Activated naive CD8-positive, alpha-beta T cell treated with anti-CD3 and anti-CD28 coated beads for 36 hours (primary cell): ENCODE measurements at places on chromosomes 5 and 9. TPM values are rescaled to one million over a fixed set of nuclear protein-coding genes. Genes with fewer than 3 reads are reported as not detected.

DNA sequence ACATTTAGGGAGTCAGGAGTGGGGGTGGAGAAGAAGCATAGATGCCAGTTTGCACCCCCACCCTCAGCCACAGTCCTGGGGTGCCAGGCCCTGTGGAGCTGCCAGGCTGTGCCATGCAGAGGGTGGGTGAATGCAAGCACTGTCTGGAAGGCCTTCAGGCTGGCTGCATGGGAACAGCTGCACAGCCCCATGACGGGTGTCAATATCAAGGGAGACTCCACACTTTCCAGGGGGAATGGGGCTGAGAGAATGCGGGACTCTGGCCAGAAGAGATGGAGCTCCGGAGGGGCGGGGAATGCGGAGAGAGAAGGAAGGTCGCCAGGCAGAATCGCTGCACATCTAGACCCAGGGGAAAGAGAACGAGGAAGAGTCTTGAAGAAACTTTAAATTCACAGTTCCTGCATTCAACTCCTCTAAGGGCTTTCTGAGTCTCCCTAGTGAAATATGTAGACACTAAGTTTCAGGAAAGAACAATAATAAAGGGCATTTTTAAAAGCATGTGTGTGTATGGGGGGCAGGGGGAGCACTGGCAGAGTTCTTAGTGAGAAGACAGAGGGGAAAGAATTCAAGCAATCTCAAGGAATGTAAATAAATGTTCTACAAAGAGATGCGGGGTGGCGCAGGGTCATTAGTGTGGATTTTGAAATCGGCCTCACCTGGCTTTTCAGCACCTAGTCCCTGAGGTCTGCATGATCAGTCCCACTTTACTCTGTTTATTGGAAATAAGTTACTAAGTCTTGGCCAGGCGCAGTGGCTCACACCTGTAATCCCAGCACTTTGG lies 59.1 kb downstream of the BOD1 start:
- DNase-seq, result no peak
- H3K4me3 ChIP-seq, result no peak overlapping the region
- no peaks in the 10 kb centered on the region for H3K4me1 ChIP-seq
- H3K27me3 ChIP-seq, result peaks cover 19% of the 10 kb centered on the region

DNA sequence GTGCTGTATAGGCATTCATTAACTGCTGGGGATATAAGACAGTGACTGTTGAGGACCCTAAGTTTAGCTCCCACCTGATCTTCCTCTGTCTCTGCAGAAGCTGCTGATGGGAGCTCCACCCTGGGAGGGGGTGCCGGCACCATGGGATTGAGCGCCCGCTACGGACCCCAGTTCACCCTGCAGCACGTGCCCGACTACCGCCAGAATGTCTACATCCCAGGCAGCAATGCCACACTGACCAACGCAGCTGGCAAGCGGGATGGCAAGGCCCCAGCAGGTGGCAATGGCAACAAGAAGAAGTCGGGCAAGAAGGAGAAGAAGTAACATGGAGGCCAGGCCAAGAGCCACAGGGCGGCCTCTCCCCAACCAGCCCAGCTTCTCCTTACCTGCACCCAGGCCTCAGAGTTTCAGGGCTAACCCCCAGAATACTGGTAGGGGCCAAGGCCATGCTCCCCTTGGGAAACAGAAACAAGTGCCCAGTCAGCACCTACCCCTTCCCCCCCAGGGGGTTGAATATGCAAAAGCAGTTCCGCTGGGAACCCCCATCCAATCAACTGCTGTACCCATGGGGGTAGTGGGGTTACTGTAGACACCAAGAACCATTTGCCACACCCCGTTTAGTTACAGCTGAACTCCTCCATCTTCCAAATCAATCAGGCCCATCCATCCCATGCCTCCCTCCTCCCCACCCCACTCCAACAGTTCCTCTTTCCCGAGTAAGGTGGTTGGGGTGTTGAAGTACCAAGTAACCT lies 22.1 kb downstream of the PCDHGC5 start:
- peaks cover 36% of the 10 kb centered on the region for H3K4me1 ChIP-seq
- no peaks in the 10 kb centered on the region for H3K27me3 ChIP-seq
- no peak for DNase-seq
- no peak overlapping the region for H3K4me3 ChIP-seq
- peaks cover 18% of the 10 kb centered on the region for H3K36me3 ChIP-seq

- H3K27me3 ChIP-seq, result no peaks in the 10 kb centered on the region
- H3K4me1 ChIP-seq, result no peaks in the 10 kb centered on the region
- H3K27ac ChIP-seq, result no peak overlapping the region
- no peak for DNase-seq
- no peak overlapping the region for H3K4me3 ChIP-seq
Observed at GRCh38 chr5:127839496-127840197, 136.5 kb downstream of the CCDC192 start.

DNA sequence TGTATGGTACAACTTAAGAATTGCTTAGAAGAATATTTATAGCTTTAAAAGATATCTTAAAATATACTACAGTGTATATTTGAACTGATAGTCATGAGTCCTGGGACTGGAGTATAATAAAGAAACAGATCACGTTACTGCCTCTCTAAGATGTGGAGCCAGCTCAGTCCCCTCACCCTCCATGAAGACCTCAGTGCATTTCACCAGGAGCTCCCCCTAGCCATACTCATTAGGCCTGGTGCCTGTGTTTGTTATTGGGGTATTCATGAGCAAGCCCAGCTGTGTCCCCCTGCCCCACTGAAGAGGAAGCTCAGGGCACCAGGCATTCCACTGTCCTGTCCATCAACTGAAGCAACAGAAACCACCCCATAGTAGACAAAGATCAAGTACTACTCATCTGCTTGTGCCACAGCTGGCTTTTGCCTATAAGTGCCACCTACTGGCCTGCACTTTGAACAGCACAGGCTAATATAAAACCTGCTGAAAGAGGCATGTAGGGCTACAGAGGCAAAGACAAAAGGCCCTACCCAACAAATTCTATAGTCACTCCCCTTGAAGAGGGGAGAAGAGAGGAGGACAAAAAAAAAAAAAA lies 850.2 kb upstream of the NUDT12 start:
- H3K4me1 ChIP-seq, result no peaks in the 10 kb centered on the region
- no peaks in the 10 kb centered on the region for H3K36me3 ChIP-seq
- no peak overlapping the region for H3K27ac ChIP-seq
- no peak for DNase-seq
- no peak overlapping the region for H3K4me3 ChIP-seq
- no peaks in the 10 kb centered on the region for H3K27me3 ChIP-seq

DNA sequence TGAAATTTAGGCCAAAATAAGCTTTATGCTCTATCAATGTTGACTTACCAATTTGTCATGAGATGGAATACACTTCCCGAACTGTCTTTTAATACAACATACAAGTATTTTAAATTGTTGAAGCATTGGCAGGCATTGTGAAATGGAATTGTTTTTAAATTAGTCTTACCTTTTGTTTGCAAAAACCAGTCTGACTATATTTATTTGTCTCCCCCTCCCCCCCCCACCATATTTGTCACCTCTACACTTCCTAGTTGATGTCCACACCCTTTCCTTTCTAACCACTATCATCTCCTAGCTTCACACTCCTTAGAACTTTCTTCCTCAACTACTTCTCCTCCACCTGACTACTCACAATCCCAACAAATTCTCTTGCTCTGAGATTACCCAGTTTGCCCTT lies 40.9 kb downstream of the FAF2 start:
- H3K27me3 ChIP-seq, result no peaks in the 10 kb centered on the region
- no peak for DNase-seq
- no peak overlapping the region for H3K27ac ChIP-seq

- no peaks in the 10 kb centered on the region for H3K27me3 ChIP-seq
- no peak overlapping the region for H3K27ac ChIP-seq
- no peaks in the 10 kb centered on the region for H3K36me3 ChIP-seq
- DNase-seq, result no peak
- H3K4me3 ChIP-seq, result no peak overlapping the region
- H3K4me1 ChIP-seq, result peaks cover 21% of the 10 kb centered on the region
Observed at GRCh38 chr9:136079916-136080246, 15.2 kb downstream of the NACC2 start.

GRCh38 chr9:86751207-86751606 lies 196.1 kb downstream of the GAS1 start:
- no peaks in the 10 kb centered on the region for H3K4me1 ChIP-seq
- H3K4me3 ChIP-seq, result no peak overlapping the region
- no peaks in the 10 kb centered on the region for H3K36me3 ChIP-seq
- no peak overlapping the region for H3K27ac ChIP-seq
- DNase-seq, result no peak

GRCh38 chr9:73871636-73872035 lies 625.5 kb upstream of the RORB start:
- peaks cover 2% of the 10 kb centered on the region for H3K4me1 ChIP-seq
- H3K36me3 ChIP-seq, result no peaks in the 10 kb centered on the region
- H3K27me3 ChIP-seq, result no peaks in the 10 kb centered on the region
- no peak for DNase-seq
- no peak overlapping the region for H3K4me3 ChIP-seq

GRCh38 chr5:180690562-180690961 lies 41.2 kb upstream of the FLT4 start:
- H3K36me3 ChIP-seq, result no peaks in the 10 kb centered on the region
- DNase-seq, result no peak
- no peak overlapping the region for H3K4me3 ChIP-seq

DNA sequence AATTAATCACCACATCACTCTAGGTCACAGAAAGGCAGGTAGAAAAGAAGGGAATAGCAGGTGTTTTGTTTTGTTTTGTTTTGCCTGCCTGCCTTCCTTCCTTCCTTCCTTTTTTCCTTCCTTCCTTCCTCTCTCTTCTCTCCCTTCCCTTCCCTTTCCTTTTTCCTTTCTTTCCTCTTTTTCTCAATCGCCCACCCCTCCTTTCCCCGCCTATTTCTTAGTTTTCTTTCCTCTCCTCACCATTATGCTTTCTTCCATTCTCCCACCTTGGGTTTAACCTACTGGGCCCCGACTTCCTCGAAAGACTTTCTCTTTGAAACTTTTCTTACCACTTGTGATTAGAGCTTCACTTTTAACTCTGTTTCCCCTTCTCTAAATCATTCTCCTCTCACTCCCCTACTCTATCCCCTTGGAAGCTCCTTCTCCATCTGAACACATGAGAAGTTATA lies 231.3 kb upstream of the CD180 start:
- no peaks in the 10 kb centered on the region for H3K4me1 ChIP-seq
- no peaks in the 10 kb centered on the region for H3K27me3 ChIP-seq
- no peak for DNase-seq
- no peak overlapping the region for H3K27ac ChIP-seq

GRCh38 chr5:172506251-172506650 lies 51.9 kb upstream of the SH3PXD2B start:
- no peak for DNase-seq
- no peak overlapping the region for H3K4me3 ChIP-seq
- H3K4me1 ChIP-seq, result no peaks in the 10 kb centered on the region
- no peaks in the 10 kb centered on the region for H3K36me3 ChIP-seq
- H3K27me3 ChIP-seq, result peaks cover 17% of the 10 kb centered on the region

GRCh38 chr5:24747327-24747726 lies 102.5 kb upstream of the CDH10 start:
- DNase-seq, result no peak
- no peaks in the 10 kb centered on the region for H3K27me3 ChIP-seq
- H3K4me1 ChIP-seq, result no peaks in the 10 kb centered on the region
- H3K36me3 ChIP-seq, result no peaks in the 10 kb centered on the region

GRCh38 chr9:121478816-121479676 lies 20.6 kb downstream of the GGTA1 start:
- no peak for DNase-seq
- H3K36me3 ChIP-seq, result no peaks in the 10 kb centered on the region
- no peaks in the 10 kb centered on the region for H3K27me3 ChIP-seq
- peaks cover 3% of the 10 kb centered on the region for H3K4me1 ChIP-seq

DNA sequence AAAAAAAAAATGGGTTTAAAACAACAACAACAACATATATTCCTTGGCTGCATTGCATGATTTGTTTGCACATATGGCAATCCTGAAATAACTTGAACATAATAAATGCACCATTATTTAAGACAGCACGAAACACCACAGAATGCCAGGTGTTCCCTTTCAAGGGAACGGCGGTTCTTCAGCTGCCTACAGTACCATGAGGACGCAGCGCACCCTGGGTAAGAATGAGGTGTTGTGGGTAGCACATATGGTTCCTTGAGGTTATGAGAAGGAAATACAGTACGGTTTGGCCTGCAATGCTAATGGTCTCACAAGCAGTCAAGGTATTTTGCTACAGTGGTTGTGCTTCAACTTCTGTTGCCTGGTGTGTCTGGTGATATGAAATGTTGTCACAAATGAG lies 174.8 kb downstream of the SLC12A2 start:
- no peak overlapping the region for H3K4me3 ChIP-seq
- DNase-seq, result no peak
- H3K27ac ChIP-seq, result no peak overlapping the region
- H3K4me1 ChIP-seq, result no peaks in the 10 kb centered on the region
- no peaks in the 10 kb centered on the region for H3K36me3 ChIP-seq
- peaks cover 4% of the 10 kb centered on the region for H3K27me3 ChIP-seq

DNA sequence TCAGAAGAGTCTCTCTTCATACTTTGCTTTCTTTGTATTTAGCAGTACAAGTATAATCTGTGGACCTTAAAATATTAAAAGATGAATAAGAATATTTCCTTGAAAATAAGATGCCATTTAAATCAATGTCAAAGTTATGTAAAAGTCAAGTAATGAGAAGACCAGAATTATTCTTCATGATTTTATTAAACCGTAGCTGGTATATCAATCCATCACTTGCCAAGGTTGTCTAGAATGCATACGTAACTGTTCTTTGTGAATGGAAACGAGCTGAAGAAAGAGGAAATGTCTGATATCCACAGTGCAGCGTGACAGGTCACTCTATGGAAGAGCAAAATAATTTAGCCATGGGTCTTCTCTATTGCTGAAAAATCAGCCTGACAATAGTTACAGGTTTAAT lies 488.7 kb upstream of the CCNG1 start:
- DNase-seq, result no peak
- no peaks in the 10 kb centered on the region for H3K4me1 ChIP-seq
- H3K27ac ChIP-seq, result no peak overlapping the region
- H3K36me3 ChIP-seq, result no peaks in the 10 kb centered on the region
- H3K4me3 ChIP-seq, result no peak overlapping the region
- H3K27me3 ChIP-seq, result no peaks in the 10 kb centered on the region

DNA sequence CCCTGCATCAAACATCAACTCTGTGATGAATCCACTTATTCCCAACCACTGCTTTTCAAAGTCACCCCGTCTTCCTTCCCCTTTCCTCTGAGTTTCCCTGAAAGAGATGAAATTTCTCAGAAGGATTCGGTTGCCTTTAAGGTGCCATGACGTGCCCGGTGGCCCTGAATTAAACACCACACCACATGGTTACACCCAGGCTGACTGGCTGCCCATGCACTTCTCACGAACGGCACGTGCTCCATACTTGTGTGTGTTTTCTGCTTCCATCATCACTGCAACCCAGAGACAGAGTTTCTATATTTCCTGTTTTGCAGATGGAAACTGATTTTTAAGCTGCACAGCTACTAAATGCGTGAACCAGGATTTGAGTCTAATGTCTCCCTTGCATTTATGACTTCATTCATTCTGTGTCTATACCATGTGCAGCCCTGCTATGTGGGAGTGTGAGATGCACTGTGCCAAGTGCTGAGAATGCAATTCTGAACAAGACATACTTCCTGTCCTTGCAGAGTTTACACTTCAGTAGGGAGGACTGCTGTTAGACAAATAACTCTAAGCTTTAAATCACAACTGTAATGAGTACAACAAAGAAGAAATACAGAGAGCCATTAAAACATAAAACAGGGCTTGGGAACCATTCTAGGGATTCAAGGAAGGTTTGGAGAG lies 162.9 kb downstream of the NXNL2 start:
- H3K27ac ChIP-seq, result no peak overlapping the region
- H3K27me3 ChIP-seq, result peaks cover 17% of the 10 kb centered on the region
- no peak overlapping the region for H3K4me3 ChIP-seq

SPATA31A6 gene
- not detected for total RNA-seq

SNCAIP gene
- total RNA-seq, result not detected

GMCL2 gene
- not detected for total RNA-seq

COMMD10 gene
- total RNA-seq, result 13.6 TPM

GPR150 gene
- total RNA-seq, result 0.52 TPM

TOPORS gene
- 21.1 TPM for total RNA-seq

ENG gene
- 18.8 TPM for total RNA-seq

KIAA1958 gene
- total RNA-seq, result 8.4 TPM

HRH2 gene
- 40.2 TPM for total RNA-seq
